ENCODE measurements at places on chromosomes 5 and 9.

DNA sequence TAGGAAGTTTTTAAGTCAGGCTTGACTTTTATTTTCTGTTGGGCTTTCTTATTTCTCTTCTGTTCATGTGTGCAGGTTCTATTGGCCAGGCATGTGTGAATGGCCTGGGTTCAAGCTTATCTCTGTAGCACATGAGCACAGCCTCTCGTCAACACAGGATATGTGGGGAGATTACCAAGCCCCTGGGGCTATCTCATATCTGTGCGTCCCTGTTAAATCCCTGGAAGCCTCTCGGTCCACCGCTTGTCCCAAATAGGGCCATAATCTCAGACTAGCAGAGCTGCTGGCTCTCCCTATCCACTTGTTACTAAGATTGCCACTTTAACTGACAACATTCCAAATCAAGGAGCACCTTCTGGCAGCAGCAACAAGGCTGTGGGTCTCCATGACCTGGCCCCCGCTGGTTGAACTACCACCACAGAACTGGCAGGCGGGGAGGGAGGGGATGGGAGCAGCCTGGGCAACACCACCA lies 28.4 kb upstream of the EBF1 start:
- no peak for DNase-seq
- H3K27ac ChIP-seq = no peak overlapping the region
- H3K36me3 ChIP-seq = no peaks in the 10 kb centered on the region

GRCh38 chr9:101566904-101567724 lies 27.7 kb downstream of the PPP3R2 start:
- no peak for DNase-seq
- no peak overlapping the region for H3K4me3 ChIP-seq
- H3K36me3 ChIP-seq = peaks cover 14% of the 10 kb centered on the region
- H3K27ac ChIP-seq = no peak overlapping the region
- peaks cover 46% of the 10 kb centered on the region for H3K4me1 ChIP-seq

DNA sequence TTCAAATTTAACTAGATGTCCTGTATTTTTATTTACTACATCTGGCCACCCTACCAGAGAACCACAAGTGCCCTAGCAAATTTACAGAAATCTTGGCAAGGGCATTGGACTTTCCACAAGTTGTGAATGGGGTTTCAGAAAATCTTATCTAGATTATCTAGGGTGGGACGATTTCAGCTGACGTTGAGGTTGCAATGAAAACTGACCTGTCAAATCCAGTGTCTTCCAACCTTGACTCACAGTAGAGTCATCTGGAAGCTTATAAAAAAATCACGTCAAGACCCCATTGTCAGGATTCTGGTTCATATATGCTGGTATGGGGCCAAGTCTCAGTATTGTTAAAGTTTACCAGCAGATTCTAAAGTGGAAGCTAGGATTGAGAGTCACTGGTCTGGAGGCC lies 109.6 kb upstream of the ACTBL2 start:
- H3K27me3 ChIP-seq = no peaks in the 10 kb centered on the region
- no peaks in the 10 kb centered on the region for H3K36me3 ChIP-seq
- H3K4me1 ChIP-seq = no peaks in the 10 kb centered on the region
- H3K4me3 ChIP-seq = no peak overlapping the region
- no peak for DNase-seq
- H3K27ac ChIP-seq = no peak overlapping the region

DNA sequence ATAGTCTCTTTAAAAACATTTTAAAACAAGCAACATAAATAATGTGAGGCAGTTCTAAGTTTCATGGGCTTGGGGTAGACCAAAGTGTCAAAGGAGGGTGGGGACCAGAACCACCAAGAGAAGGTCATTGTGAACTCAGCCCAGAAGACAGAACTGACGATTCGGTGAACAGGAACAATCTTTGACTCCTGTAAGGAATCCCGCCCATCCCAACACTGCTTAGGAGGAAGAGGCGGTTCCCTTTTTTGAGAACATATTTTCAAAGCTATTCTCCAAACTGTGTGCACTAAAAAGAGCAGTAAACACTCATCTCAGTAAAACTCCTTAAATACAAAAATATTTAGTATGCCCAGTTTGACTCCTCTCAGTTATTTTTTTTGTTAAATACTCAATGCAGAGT lies 176.5 kb upstream of the TLE4 start:
- no peaks in the 10 kb centered on the region for H3K4me1 ChIP-seq
- H3K4me3 ChIP-seq = no peak overlapping the region
- H3K36me3 ChIP-seq = no peaks in the 10 kb centered on the region
- no peak for DNase-seq
- H3K27me3 ChIP-seq = no peaks in the 10 kb centered on the region

GRCh38 chr5:118963169-118963568 lies 25.2 kb downstream of the DTWD2 start:
- no peak overlapping the region for H3K4me3 ChIP-seq
- no peaks in the 10 kb centered on the region for H3K36me3 ChIP-seq
- H3K4me1 ChIP-seq = no peaks in the 10 kb centered on the region
- DNase-seq = no peak
- H3K27ac ChIP-seq = no peak overlapping the region

DNA sequence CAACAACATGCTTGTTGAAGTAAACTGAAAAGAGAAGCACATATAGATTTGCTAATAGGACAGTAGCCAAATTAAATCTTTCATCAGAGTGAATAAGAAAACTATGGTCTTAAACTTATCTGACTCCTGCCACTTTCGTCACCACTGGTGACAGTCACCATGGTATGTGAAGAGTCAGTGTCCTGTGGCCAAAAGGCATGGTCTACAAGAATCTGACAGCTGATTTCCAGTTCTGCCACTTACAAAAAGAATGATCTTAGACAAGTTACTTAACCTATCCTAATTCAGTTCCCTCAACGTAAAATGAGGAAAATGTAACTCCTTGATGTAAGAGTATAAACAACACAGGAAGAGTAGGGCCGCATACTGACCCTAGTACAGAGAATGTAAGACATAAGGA lies 102.0 kb downstream of the LPAR1 start:
- H3K4me3 ChIP-seq = no peak overlapping the region
- no peaks in the 10 kb centered on the region for H3K36me3 ChIP-seq
- no peak for DNase-seq
- no peaks in the 10 kb centered on the region for H3K4me1 ChIP-seq
- H3K27me3 ChIP-seq = no peaks in the 10 kb centered on the region

DNA sequence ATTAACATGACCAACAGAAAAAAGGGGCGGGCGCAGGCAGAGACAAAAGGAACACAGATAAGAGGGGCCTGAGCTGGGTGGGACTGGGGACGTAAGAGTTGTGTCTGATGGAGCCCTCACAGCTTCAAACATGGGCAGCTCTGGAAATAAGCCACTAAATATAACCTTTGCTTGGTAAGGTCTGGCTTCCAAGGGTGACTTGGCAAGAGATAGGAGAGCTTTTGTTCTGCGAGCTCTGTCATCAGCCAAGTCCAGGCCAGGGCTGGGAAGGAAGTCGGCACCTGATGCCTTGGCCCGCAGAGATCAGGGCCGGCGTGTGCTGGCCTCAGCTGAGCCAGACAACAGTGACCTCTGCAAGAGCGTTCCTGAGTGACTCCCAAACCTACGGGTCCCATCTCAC lies 11.8 kb downstream of the TRUB2 start:
- H3K27me3 ChIP-seq = no peaks in the 10 kb centered on the region
- no peak overlapping the region for H3K4me3 ChIP-seq
- no peak for DNase-seq
- H3K36me3 ChIP-seq = peaks cover 38% of the 10 kb centered on the region
- no peaks in the 10 kb centered on the region for H3K4me1 ChIP-seq
- no peak overlapping the region for H3K27ac ChIP-seq

DNA sequence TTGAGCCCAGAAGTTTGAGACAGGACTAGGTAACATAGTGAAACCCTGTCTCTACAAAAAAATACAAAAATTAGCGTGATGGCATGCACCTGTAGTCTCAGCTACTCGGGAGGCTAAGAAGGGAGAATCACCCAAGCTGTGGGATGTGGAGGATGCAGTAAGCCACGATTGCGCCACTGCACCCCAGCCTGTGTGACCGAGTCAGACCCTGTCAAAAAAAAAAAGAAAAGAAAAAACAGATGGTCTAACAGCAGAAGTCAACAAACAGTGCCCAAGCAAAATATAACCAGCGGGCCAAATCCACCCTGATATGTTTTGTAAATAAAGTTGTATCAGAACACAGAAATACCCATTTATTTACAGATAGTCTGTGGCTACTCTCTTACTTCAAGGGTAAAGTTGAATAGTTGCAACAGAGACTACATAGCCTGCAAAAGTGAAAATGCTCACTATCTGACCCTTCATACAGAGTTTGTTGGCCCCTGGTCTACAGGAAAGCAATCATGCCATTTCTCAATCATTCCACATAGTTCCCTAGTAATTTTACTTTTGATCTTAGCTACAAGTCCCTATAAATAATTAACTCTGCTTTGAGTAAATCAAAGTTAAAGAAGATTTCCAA lies 383.7 kb downstream of the TLE1 start:
- H3K36me3 ChIP-seq = no peaks in the 10 kb centered on the region
- H3K4me3 ChIP-seq = no peak overlapping the region
- H3K27me3 ChIP-seq = no peaks in the 10 kb centered on the region
- H3K4me1 ChIP-seq = no peaks in the 10 kb centered on the region
- DNase-seq = no peak
- H3K27ac ChIP-seq = no peak overlapping the region

DNA sequence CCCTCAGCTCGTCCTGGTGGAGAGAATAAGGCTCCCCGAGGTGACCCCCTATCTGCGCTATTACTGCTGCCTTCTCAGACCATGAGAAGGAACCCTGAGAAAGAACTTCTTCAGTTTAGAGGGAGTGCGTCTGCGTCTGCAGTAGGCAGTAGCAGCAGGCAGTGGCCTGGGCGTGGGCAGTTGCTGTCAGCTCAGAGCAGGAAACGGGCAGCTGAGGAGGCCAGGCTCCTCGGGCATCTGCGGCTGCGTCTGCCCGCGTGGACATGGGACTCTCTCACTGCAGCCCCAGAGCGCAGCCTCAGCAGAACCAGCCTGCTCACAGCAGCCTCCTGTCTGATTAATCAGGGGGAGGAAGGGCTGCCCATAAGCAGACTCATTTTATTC lies 49.8 kb upstream of the FCN1 start:
- no peaks in the 10 kb centered on the region for H3K27me3 ChIP-seq
- DNase-seq = no peak
- no peaks in the 10 kb centered on the region for H3K4me1 ChIP-seq
- H3K27ac ChIP-seq = no peak overlapping the region

GRCh38 chr9:127904561-127905003 lies 5.2 kb upstream of the ST6GALNAC6 start:
- no peaks in the 10 kb centered on the region for H3K36me3 ChIP-seq
- peaks cover 50% of the 10 kb centered on the region for H3K4me1 ChIP-seq
- peak overlapping the region; percentile 65 for H3K4me3 ChIP-seq
- DNase-seq = no peak

- H3K4me1 ChIP-seq = no peaks in the 10 kb centered on the region
- DNase-seq = no peak
- H3K27ac ChIP-seq = no peak overlapping the region
- H3K4me3 ChIP-seq = no peak overlapping the region
Measured at GRCh38 chr5:122304471-122305215, 7.4 kb upstream of the SNCAIP start.

DNA sequence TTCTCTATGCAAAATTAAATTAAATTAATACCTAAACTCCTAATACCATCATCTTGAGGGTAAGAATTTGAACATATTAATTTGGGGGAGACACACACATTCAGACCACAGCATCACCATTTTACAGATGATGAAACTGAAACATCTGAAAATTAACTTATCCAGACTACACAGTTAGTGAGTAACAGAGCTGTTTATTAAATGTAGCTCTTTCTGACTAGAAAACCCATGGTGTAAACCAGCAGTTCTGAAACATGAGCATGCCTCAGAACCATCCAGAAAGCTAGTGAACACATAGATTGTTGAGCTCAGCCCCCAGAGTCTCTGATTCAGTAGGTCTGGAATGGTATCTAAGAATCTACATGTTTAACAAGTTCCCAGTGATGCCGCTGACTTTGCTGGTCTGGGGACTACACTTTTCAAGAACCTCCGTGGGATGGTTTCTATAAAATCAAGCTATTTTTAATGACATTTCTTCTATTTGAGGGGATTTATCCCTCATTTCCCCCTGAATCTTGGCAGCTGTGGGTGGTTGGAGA lies 113.5 kb downstream of the RORB start:
- no peaks in the 10 kb centered on the region for H3K36me3 ChIP-seq
- no peaks in the 10 kb centered on the region for H3K27me3 ChIP-seq
- H3K27ac ChIP-seq = no peak overlapping the region

GRCh38 chr5:115170134-115170928 lies 623 bp upstream of the TRIM36 start:
- DNase-seq = no peak
- H3K36me3 ChIP-seq = no peaks in the 10 kb centered on the region
- peak overlapping the region; percentile 63 for H3K4me3 ChIP-seq
- peaks cover 45% of the 10 kb centered on the region for H3K27me3 ChIP-seq

DNA sequence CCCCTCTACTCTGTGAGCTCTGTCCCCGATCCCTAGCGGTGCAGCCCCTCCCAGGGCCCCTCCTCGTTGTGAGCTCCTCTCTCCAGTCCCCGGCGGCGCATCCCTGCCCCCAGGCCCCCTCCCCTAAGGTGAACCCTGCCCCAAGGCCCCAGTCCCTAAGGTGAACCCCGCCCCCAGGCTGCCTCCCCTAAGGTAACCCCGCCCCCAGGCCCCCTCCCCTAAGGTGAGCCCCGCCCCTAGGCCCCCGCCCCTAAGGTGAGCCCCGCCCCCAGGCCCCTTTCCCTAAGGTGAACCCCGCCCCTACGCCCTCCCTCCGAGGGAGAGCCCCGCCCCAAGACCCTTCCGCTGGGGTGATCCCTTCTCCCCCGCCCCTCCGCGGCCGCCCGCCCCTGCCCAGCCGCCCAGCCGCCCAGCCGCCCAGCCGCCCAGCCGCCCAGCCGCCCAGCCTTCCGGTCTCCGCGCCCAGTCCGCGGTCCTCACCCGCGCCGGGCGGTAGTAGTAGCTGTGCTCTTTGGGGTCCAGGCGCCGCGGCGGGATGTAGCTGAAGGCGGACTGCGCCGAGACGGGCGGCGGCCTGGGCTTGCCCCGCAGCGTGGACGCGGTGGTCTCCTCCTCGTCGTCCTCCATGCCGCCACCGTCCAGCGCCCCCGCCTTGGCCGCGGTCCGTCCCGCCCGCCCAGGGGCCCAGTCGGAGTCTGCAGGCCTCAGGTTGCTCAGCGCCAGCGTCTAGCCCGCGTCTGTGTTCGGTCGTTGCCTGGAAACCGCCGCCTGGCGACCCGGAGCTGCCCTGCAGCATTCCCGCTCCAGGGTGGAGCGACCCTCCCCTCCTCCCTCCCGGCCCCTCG lies at the start of gene CFAP90:
CFAP90 (minus strand) TSS at position 739 of the 845 bp plus-strand sequence; CDS start at position 627, 112 bp downstream.
- H3K36me3 ChIP-seq = no peaks in the 10 kb centered on the region
- peaks cover 8% of the 10 kb centered on the region for H3K27me3 ChIP-seq
- no peak within 1 kb of the TSS for H3K4me3 ChIP-seq
- DNase-seq = peak; percentile 47
- peaks cover 6% of the 10 kb centered on the region for H3K4me1 ChIP-seq

- H3K4me1 ChIP-seq = peaks cover 16% of the 10 kb centered on the region
- peaks cover 4% of the 10 kb centered on the region for H3K27me3 ChIP-seq
- no peak for DNase-seq
- H3K4me3 ChIP-seq = no peak overlapping the region
- no peaks in the 10 kb centered on the region for H3K36me3 ChIP-seq
Measured at GRCh38 chr9:104088416-104088815, 5.7 kb upstream of the SMC2 start.
